ENCODE measurements at places on chromosomes 1 and 21.

DNA sequence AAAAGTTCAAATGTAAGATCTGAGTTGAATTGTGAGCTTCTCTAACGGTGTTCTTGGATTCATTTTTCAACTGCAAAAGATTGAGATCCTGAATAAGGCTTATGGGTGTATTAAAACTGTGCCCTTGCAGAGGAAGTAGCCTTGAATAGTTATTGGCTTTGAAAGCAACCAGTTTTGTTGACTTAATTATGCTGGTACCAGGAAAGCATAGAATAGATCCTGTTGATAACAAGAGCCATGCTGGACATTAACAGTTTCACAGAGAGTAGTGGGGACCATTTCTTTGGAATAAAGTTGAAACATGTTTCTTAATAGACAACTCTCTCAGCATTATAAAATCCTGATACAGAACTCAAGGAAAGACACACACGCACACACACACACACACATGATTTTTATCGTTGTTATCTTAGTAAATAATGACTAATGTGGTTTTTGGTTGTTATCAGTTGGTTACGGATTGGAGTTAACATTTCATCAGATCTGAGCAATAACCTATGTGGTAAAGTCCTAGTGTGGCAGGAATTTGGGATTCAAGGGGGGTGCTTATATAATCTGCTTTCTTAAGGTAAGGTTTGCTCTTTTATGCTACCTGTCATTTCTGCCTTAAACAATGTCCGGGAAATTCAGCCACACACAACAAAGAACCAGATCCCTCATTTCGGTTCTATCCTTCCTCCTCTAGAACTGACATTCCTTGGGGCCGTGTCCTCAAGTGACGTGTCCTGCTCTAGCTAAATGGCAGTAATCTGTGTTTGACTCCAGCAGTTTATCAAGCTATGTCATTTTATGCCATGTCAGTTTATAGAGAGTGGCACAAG is 330.9 kb downstream of the CHRM3 start:
- DNase-seq = peak; percentile 55

- DNase-seq = no peak
Measured at GRCh38 chr1:18350747-18351146, 130.0 kb upstream of the KLHDC7A start.

GRCh38 chr1:177517546-177517945 is 346.8 kb downstream of the BRINP2 start:
- DNase-seq = no peak

DNA sequence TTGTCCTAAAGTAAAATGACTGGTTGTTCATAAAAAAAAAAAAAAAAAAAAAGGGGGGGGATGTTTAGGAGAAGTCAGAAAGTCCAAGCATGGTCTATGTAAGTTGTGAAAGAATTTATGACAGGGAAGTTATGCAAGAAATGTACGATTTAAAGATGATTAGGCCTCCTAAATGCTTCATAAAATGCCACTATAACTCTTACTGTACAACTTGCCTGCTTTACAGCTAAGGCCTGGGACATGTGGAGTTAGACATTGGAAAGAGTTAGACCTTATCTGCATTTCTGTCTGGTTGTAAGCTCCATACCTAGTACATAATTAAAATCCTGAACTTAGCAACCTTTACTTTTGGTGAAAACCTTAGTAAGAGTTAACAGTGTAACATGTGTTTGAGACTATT is 150.0 kb downstream of the TPR start:
- DNase-seq = no peak

GRCh38 chr1:18901147-18901951 is 1.0 kb downstream of the ALDH4A1 start:
- no peak for DNase-seq

- no peak for DNase-seq
Measured at GRCh38 chr1:58874342-58874741, 90.5 kb upstream of the JUN start.

DNA sequence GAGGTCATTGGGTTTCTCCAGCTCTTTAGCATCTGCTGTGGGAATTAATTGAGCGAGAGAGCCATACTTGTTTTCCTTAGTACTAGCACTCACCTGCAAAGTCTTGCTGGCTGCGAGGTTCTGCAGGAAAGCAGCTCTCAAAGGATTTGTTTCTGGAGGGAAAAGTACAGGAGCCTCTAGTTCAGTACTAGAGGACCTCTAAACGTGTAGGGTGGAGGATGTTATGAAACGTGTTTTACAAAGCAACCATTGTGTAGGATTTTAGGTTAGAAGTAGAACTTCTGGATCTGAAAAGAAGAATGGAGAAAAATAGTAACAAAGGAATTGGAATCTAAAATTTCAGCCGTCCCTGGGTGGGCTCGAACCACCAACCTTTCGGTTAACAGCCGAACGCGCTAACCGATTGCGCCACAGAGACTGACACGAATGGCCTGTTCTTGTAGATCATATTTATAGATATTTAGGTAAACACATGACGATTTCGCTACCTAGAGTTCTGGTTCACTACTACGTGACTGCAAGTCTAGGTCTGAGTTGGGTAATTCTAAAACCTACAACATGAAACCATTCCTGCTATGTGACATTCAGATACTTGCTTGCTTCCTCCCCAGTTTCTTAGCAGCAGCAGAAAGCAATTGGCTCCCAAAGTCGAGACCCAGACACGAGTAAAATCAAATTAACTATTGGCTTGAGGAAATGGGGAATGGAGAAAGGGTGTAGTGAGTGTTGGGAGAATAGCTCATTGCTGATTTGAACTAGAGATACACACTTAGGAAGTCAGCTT is 60.2 kb upstream of the CFAP126 start:
- DNase-seq = peak; percentile 82

- DNase-seq = no peak
Measured at GRCh38 chr21:25307489-25307888, 299.8 kb downstream of the MRPL39 start.

- no peak for DNase-seq
Measured at GRCh38 chr1:115257591-115257990, 80.5 kb downstream of the NGF start.

GRCh38 chr1:40665335-40666171 is at the start of gene RIMS3:
Gene RIMS3 (minus strand): TSS chr1:40665682. CDS start chr1:40641925, 23,757 bp downstream.
- peak; percentile 82 for DNase-seq

- DNase-seq = no peak
Measured at GRCh38 chr1:180151508-180151907, 3.2 kb upstream of the QSOX1 start.

GRCh38 chr1:114764689-114765088 is 6.9 kb upstream of the CSDE1 start:
- DNase-seq = no peak

GRCh38 chr1:156096640-156097391 is 14.6 kb upstream of the MEX3A start:
- peak; percentile 99 for DNase-seq

Measured in activated CD4-positive, alpha-beta T cell treated with anti-CD3 and anti-CD28 coated beads, Interleukin-2, amount 50 U/mL, for 16 hours (primary cell).